Caki2 (cell line): ENCODE measurements at places on chromosomes 1 and 21. TPM values are rescaled to one million over a fixed set of nuclear protein-coding genes. Genes with fewer than 3 reads are reported as not detected.

DNA sequence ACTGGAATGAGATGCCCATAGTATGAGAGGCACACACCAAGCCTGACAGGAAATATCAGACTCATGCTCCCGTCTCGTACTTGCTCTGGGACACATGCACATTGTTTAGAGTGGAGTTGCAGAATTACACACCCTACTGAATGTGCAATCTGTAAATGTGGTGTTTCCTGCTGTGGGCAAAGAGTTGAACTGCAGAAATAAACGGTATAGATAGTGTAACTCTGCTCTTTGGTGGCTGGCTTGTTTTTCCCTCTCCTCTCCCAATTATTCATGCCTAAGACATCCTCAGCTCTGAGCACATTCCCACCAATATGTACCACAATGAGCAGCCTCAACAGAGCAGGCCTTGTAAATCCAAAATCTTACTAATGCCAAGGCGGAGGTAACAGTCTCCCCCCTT lies 90.1 kb upstream of the DIRAS3 start:
- no peak for DNase-seq

DNA sequence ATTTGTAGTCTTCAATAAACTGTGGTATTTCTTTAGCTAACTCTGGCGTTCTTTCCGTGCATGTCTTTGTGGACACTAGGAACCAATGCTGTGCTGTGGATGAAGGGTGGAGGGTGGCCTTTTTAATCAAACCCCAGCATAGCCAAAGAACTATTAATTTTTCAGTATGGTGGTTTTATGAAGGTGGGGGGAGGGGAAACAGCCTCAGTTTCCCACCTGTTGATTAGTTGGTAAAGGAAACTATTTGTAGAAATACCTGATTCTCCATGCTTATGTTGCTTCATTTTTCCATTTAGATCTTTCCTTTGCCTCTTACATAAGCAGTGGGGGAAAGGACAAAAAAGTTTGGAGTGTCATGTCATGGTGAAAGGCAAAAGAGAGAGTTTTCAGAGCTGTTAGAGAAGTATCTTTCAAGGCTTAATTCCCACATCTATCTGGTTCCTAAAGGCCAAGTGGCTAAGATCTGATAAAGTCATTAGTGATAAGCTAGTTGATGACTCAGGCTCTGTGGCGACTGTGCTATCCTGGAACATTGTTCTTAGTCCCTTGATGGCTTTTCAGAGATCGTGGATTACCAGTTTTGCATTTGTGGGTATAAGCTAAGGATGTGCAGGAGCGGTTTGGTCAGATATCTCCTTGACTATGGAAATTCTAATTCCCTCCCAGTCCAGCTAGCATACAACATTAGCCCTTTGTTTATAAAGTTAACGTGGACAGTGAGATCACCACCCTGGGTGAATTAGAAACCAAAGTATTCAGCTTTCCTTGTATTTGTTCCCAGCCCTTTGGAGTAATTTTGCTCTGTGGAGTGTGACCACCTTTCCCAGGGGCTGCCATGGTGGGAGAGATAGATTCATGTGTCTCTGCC lies 8.7 kb upstream of the HAX1 start:
- no peak for DNase-seq

Gene CCDC30
- 0.17 and 2.6 TPM in 2 replicates for total RNA-seq

DNA sequence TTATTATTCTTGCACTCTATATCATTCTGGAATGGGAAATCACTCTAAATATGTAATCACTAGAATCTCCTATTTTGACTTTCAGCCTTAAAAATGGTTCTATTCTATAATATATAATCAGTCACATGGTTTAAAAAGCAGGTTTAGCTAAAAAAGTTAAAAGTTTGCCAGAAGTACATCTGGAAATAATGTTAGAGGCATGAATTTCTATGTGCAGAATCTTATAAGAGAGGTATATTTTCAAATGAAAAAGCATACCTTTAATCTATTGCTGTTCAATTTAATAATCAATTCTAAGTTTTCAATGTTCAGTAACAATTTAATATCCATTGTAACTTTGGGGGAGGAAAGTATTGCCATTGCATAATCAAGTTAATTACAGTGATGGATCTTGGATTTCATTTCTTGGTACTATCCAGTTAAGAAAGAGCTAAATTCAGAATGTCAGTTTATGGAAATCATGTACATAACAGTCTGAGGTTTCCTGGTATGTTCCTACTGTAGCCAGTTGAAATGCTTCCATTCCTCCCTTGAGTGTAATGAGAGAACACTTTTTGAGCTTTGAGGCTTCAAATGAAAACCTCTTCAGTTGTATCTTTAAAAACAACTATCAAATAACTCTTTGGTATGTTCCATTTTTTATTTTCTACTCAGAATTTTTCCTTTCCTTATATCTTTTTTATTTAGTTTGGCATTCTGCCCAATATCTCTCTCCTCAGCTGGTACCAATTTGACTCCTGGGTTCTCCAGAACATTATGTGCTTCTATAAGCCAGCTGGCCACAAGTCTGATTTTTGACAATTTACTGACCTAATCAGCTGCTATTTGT lies 175.7 kb upstream of the COL11A1 start:
- DNase-seq = no peak

- DNase-seq = no peak
These were observed 50.1 kb downstream of the COQ8A start for GRCh38 chr1:226990133-226990716.

Gene ADCY10
- total RNA-seq = 0.20 TPM in 1 of 2 replicates, not detected in the other

- DNase-seq = no peak
These were observed 68.7 kb downstream of the ARID4B start for GRCh38 chr1:235259133-235259778.

DNA sequence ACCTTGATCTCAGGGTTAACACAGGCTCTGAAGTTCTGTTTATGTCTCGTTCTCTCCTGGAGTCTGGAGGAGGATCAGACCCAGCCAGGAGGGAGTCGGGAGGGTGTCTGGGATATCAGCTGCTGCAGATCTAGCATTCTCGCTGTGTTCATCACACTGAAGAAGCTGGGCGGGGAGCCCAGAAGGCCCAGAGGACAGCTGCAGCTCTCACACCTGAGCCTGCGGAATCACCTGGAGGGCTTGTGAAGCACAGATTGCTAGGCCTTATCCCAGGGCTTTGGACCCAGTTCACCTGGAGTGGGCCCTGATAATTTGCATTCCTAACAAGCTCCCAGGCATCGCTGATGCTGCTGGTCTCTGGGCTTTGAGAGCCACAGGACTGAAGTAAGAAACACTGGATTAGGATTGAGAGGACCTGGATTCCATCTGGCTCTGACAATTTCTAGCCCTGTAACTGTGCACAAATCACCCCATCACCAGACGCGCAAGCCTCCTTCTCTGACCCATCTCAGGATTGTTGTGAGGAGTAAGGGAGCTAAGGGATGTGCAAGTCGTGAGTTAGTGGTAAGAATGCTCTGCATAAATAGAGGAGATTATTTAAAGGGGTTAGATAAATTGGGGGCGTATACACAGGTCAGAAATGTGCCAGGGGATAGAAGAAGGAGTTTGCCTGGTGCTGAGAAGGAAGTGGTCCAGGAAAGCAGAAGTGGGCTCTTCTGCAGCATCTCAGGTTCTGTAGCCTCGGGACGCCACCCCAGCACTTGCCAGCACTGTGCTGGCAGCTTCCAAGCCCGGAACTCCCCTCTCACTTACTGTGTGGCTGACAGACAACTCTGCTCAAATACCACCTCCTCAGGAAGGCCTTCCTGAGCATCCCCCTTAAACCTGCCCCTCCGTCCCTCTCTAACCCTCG lies 19.1 kb downstream of the ABCA4 start:
- no peak for DNase-seq

Gene RPTN
- not detected in 2 replicates for total RNA-seq

Gene TRIM67
- 1.3 TPM in 1 of 2 replicates, not detected in the other for total RNA-seq

DNA sequence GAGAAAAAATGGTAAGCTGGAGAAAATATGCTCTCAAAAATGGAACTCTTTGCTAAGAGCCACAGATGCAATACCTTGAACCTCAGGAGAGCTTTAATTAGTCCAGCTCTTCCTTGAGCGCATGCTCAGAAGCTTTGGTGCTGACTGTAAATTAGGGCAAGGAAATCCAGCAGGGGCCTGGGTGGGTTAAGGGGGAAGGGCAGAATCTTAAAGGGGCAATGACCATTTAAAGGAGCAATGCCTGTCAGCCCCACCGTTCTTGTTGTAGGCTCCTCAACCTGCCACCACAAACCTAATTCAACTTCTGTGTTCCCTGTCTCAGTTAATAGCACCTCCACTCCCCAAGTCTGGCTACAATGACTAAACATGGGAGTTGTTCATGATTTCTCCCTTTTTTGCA lies 6.8 kb upstream of the SLC22A15 start:
- no peak for DNase-seq

DNA sequence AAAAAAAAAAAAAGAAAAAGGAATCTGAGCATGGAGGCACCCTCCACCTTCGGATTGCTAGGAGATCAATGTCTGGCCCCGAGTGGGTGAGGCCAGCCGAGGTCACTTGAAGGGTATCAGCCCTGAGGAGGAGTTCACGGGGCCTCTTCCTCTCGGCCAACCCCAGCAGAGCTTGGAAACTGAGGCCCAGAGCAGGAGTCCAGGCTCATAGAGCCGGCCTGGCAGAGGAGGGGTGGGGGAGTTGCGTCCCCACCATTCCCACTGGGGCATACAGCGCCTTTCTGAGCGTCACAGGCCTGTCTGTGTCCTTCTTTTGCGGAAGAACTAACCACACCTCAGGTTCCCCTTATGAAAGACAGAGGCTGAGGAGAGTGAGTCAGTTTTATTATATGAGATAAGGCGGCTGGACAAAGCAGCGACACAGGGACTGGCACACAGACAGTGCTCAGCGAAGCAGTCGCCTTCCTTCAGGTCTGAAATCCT lies 17.1 kb upstream of the EPHA2 start:
- DNase-seq = no peak

- no peak for DNase-seq
These were observed 4.9 kb downstream of the OLIG2 start for GRCh38 chr21:33030633-33031032.

- DNase-seq = no peak
These were observed 17.5 kb upstream of the KIF14 start for GRCh38 chr1:200638073-200638472.

DNA sequence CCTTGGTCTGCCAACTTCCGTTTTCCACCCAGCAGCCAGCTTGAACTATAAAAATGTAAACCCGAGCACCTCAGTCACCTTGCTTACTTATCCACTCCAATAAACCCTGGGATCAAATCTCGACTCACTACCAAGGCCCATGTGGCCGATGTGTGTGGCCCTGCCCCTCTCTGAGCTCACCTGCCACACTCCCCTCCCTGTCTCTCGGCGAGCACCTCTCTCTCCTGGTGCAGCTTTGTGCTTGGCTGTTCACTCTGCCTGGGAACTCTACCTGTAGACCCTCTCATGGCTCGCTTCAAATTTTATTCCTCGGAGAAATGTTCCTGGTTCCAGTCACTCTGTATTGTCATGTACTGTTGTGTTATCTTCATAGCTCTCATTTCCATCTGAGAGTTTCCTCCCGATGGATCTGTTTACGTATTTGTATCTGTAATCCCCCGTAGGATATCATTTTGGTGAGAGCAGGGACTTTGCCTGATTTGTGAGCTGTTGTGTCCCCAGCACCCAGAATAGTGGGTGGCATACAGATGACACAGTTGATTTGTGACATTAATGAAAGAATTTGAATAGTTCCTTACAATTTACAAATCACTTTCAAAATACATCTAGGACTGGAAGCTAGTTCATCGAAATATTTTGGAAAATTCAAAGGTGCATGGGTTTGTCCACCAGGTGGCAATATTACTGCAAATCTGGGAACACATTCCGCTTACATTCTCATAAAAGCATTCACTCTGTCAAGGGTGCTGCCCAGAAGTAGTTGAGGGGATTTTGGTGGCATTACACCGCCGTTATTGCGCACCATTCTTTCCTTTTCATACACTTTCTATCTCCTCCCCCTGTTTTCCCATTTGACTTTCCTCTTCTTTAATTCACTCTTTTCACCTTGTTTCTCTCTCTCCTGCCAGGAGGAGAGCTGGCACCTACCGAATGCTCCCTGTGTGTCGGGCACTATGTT lies 95.3 kb downstream of the ABCA4 start:
- DNase-seq = peak; percentile 49

DNA sequence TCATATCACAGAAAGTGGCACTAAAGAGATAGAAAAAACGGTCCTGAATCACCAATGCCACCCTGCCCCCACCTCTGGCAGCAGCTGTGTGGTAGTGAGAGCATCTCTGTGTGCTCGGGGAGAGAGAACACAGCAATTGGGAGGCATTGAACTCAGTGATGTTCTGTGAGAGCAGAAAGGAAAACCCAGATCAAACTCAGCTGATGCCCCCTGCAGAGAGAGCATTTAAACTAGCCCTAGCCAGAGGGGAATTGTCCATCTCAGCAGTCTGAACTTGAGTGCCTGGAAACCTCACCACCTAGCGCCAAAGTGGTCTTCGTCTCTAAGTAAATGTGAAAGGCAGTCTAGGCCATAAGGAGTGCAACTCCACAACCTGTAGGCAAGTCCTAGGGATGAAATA lies 21.3 kb downstream of the SLC44A5 start:
- no peak for DNase-seq

- no peak for DNase-seq
These were observed 46.6 kb downstream of the RGS7 start for GRCh38 chr1:241310451-241310850.

DNA sequence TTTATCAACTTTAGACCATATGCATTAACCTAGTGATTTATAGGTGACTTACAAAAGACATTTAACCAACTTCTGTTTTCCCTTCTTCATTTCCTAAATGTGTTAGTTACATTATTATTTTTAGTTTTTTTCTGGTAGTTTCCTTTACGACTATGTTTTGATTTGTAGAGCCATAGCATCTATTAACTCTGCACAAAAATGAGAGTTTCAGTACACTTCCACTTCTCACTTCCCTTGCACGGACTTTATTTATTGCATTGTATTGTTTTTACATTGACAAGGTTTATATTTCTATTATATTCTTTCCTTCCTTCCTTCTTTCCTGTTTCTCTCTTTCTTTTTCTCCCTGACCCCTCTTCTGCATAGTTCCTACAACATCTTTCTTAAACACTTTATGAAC lies 14.7 kb downstream of the PKN2 start:
- DNase-seq = no peak

- peak; percentile 8 for DNase-seq
These were observed 482.1 kb downstream of the RWDD3 start for GRCh38 chr1:95716097-95716496.

GRCh38 chr1:198141668-198142351 lies 15.0 kb upstream of the NEK7 start:
- no peak for DNase-seq

GRCh38 chr1:115210302-115210711 lies 121.0 kb upstream of the TSPAN2 start:
- no peak for DNase-seq

Gene AGO4
- total RNA-seq = 1.4 and 1.9 TPM in 2 replicates
